ENCODE measurements at places on chromosomes 16 and 17.

GRCh38 chr16:49738832-49739231 lies 117.1 kb downstream of the ZNF423 start:
- no peak for DNase-seq

- DNase-seq = no peak
These were observed 1.1 kb downstream of the GJC1 start for GRCh38 chr17:44828919-44829522.

GRCh38 chr16:49486400-49486799 lies 112.8 kb downstream of the C16orf78 start:
- DNase-seq = no peak

GRCh38 chr17:82061047-82061925 lies 4.3 kb downstream of the DUS1L start:
- no peak for DNase-seq

- no peak for DNase-seq
These were observed 58.1 kb downstream of the SLFN11 start for GRCh38 chr17:35315283-35315682.

DNA sequence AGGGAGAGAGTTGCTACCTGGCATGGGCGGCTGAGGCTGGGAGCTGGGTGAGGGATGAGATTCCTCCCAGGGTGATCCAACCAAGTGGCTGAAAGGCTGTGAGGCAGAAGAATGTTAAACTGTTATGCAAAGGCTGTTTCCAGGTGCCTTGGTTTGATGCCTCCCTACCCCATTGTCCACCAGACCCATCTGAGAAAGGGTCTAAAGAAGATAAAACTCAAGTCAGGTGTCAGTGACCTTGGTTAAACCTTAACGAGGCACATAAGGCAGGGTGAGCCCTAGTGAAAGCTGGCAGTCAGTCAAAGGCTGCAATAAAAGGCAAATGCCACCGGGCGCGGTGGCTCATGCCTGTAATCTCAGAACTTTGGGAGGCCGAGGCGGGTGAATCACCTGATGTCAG lies 23.8 kb downstream of the LDHD start:
- no peak for DNase-seq

DNA sequence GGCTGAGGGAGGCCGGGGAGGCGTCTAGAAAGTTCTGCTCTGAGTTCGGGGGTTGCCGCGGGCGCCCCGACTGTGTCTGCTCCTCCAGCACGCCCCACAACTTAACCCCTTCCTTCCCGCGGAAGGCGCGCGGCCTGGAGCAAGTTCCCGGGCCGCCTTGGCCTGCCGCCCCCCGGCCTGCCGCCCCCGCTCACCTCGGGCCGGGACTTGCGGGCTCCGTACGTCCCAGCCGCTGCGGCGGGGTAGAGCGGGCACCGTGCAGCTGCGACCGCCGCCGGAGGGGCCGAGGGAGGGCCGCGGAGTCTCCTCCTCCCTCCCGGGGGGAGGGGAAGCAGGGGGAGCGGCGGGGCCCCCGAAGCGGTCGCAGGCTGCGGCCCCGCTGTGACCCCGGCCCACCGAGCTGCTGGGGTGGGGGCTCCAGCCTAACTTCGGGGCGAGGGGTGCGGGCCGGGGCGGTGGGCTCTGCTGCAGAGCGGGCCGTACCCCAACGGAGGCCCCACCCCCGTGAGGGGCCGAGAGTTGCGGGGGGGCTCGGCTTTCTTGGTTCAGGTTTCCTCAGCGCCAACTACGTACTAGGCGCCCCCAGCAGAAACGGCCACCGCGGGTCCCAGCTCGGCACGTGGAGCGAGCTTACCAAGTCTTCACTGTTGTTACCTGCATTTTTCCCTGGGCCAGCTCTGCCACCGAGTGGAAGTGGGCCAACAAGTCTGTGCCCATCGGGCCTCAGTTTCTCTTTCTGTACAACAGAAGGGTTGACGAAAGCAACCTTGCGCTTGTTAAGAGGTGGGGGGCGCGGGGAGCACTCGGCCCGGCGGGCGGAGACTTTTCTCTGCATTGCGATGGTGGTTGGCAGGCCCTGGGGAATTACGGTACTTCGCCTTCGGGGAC lies at the start of gene CCDC102A:
TSS of gene CCDC102A (minus strand) at position 266 of the 888 bp plus-strand sequence. CDS start 7,394 bp downstream, outside the sequence.
- no peak for DNase-seq

DNA sequence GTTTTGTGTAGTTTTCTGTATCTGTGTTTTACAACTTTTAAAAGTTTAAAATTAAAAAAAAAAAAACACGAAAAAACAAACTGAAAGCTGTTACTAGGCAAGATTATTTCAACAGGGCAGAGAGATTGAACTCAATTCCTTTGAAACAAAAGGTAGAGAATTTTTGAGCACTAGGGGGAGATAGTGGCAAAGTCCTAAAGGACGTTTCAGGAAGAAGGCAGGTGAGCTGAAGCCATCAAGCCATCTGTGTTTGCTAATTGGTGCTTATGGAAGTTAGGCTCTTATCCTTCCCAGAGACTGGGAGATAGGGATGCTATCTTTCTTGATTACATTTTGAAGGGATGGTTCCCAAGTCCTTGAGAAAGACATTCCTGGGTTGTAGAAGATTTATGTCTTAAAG lies 70.6 kb upstream of the CLEC3A start:
- DNase-seq = no peak

- no peak for DNase-seq
These were observed 21.6 kb upstream of the ARL4D start for GRCh38 chr17:43377056-43377810.

DNA sequence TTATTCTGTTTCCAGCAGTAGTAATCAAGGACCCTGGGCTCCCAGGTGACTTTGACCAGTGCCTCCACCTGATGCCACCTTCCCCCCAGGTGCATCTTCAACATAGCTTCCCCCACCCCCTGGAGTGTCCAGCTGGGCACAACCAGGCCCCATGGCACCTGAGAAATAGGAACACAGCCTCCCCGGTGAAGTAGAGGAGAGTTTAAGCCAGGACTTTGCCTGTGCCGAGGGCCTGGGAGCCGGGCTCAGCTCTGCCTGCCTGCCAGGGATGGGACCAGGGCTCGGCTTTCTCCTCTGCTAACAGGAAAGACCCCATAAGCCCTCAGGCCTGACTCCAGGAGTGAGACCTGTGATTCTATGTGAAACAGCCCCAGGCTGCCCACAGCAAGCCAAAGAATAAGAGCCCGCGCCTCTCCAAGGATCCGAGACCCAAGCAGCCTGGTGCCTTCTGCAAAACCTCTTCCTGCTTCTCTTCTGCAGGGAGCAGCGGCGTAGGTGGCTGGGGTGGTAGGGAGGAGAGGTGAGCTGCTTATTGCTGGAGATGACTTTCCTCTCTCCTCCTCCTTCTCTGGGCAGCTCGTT lies 16.4 kb upstream of the RBFOX3 start:
- DNase-seq = no peak

DNA sequence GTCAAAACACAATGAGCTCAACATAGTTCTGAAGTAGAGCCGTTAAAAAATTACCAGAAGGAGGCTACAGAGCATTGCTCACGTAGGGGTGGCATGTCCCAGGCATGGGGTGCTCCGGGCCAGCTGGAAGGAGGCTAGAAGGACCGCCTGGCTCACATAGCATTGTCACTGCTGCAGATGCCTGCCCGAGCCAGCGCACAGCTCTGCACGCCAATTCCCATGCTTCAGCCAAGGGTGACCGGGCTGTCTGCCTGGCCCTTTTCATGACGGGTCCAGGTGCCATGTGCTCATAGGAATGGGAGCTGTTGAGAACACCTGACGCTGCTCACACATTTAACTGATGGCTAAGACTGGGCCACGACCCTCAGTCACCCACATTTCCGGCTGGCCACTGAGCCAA lies 228.9 kb upstream of the FOXF1 start:
- DNase-seq = no peak

- no peak for DNase-seq
These were observed 346.6 kb upstream of the SALL1 start for GRCh38 chr16:51497541-51498211.

DNA sequence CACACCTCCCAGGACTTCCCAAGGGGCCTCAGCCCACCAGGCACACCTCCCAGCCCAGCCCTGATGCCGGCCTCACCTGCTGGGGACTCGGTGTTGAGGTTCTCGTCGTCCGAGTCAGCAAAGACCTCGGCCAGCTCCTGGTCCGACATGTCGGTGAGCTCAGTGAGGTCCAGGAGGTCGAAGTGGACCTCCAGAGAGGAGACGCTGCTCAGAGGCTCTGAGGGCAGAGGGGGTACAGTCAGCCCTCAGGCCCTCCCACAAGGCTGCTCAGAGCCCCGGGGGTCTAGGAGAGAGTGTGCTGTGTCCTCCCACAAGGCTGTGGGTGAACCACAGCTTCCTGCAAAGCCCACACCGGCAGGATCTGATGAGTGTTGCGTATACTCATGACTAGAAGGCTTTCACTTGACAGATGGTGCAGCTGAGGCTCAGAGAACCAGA lies 10.5 kb downstream of the DBNDD1 start:
- no peak for DNase-seq

DNA sequence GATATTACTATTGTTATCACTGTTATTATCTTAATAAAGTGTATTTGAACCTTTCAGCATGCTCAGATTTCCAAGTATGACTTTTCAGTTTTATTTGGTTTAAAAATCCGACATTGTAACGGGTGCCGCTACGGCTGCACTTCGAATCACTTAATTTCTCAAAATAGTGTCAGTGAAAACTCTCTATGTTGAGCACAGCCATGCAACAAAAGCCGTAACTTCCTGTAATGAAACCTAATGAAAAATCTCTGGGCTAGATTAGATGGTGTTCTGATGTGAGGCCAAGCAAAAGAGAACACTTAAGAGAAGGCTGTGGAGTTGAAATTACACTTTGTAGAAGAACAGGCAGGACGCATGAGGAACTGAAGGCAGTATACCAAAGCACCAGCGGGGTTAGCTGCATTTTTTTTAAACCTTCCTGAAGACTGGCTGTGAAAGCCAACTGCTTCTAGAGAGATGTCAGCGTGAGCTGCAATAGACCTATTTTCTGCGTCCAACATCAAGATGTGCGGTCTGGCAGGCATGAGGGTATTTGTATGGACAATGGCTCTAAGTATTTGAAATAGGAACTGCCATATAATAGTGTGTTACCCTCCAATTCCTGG lies 1545.0 kb upstream of the GOT2 start:
- no peak for DNase-seq

GRCh38 chr17:6749519-6749918 lies 6.3 kb upstream of the XAF1 start:
- no peak for DNase-seq

DNA sequence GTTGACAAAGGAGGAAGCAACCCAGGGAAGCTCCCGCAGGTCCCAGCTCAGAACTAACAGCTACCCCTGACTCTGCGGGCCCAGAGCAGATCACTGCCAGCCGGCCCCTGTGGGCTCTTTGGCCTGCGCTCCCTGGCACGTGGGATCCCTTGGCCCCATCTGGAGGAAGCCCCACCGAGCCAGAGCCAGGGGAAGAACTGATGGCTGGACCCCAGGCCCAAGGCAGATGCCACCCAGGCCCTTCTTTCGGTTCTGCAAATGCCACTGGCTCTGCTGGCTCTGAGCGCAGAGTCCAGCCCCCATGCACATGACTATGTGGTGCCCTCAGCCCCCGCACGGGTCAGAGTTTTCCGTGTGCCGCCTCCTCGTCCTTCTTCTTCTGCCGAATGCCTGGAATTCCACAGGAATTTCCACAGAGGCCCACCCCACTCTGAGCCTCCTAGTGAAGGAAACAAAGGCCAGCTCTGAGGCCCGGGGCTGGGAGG lies 35.8 kb upstream of the SNN start:
- DNase-seq = no peak

GRCh38 chr16:14963281-14964173 lies 11.3 kb upstream of the PDXDC1 start:
- no peak for DNase-seq

DNA sequence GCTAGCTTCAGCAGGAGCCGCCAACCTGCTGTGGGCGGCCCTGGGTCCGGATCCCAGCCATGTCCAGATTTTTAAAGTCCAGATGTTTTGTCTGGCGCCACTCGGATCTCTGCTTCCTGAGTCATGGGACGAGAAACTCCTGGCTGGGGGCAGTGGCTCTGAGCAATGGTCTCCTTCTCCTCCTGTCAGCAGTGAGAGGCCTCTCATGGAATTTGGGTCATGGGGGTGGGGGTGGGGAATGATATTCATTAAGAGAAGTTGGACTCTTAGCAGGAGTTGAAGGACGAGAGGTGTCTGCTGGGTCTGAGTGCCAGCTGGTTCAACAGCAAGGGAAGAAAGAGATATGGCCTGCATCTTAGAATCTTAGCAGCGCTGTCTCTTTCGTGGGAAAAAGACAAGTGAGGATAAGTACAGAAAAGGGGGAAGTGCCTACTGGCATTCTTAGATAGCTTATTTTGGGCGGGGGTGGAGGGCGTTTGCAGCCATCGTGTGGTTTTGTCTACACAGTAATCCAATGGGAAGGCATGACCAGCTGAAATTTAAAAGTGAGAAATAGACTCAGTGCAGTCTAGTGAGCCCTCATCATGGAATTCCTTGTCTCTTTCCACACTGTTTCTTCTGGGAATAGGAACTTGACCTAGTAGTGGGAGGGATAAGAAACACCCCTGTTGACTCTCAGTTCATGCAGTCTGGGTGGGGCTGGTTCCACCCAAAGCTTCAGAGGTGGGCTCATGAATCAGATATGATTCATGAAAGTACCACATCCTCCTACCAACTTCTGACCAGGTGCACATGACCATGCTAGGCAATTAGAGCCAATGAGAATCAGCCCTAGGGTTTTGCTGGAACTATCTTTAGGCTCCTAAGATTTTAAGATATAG lies 80.5 kb downstream of the MYH13 start:
- no peak for DNase-seq

GRCh38 chr16:58793366-58793765 lies 59.2 kb upstream of the GOT2 start:
- DNase-seq = no peak

- no peak for DNase-seq
These were observed 15.0 kb downstream of the USP31 start for GRCh38 chr16:23134274-23134673.

GRCh38 chr16:81397879-81398520 lies 46.6 kb upstream of the CMIP start:
- no peak for DNase-seq

DNA sequence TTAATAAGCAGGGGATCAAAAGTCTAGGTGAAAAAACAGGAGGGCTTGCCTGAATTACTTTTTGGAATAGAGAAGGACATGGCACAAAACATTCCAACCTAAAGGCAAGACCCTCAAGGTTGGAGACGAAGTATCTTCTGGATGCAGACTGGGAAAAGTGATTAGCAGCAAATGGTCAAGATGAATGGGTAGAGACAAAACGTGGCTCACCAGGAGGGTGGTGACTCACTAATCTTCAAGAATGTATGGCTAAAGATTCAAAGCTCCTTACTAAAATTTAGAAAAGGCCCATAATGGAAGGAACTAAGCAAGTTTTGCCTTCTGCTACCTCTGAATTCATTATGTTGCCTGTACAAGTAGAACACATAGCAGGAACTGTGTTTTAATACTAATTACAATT lies 469.5 kb upstream of the RBFOX1 start:
- DNase-seq = no peak

All from occipital lobe (tissue), 3 donors.